ENCODE measurements at places on chromosomes 6 and 20. TPM values are rescaled to one million over a fixed set of nuclear protein-coding genes. Genes with fewer than 3 reads are reported as not detected.
A peak's percentile ranks its signal among the peaks of the same experiment; 100 is the strongest.

ADGRG6 gene
- 0.63 TPM for total RNA-seq

DNA sequence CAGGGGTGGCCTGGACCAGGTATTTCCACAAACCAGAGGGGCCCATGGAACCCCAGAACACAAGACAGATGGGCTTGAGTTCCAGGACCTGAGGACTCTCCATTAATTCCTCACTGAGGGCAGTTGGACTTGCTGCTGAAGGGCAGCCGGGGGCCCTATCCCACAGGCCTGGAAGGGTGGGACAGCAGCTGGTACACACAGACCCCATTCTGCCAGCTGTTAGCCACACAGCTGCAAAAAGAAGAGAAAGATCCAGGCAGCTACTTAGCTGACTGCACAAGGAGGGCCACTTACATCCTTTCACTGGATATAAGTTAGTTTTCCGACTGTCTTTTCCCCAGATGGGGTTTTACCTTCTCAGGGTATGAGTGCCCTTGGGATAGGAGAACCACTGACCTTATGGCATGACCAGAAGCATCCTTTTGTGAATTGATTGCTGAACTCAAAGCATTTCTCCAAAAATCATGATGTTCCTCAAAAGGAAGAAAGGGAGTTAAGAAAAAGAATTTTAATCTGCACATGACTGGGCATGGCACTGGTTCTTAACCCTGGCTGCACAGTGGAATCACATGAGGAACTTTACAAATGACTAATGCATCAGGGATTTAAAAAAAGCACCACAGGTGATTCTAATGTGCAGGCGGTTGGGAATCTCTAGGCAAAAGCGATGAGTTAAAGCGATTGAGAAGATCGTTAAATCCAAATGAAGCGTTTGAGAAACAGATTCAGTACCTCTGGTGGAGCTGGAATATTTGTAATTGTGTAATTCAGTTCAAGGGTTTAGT, 199.4 kb downstream of the TFAP2A start:
- no peak for DNase-seq

GRCh38 chr6:56505512-56506260, 137.0 kb downstream of the DST start:
- DNase-seq, result no peak

DNA sequence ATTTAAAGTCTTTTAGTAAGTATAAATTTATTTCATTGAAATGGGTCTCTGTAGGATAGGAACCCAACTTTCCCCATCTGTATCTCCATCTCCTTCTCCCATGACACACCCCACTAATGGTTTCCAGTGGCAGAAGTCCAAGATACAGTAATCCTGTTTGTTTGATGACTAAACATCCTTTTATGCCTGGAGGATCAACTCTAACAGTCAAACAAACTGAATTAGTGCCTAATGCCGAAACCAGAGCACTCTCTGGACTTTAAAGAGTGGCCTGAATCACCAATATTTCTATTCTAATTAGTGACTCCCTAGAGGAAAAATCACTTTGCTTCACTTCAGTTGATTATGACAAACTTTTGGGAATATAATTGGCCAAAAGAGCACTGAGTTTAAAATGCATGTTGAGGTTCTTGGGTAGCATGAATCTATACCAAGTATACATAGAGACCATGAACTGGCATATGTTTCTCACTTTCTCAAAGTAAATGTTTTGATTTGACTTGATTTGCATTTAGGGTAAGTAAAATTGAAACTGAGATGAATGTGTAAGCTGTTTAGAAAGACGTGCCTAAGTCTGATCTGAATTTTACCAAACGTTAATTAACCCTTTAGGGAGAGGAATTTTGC, 776.4 kb upstream of the NRSN1 start:
- no peak for DNase-seq

DNA sequence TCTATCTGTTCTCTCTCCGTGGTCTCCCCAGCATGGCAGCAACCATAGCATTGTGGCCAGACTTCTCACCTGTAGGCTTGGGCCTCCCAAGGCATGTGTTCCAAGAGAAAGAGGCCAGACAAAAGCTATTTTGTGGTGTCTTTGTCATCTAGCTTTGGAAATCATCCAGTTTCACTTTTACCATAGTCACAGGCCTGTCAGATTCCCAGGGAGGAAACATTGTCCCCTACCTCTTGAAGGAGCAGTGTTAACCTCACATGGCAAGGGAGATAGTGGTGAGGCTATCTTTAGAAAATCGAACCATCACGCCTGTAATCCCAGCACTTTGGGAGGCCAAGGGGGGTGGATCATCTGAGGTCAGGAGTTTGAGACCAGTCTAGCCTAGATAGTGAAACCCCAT, 42.3 kb upstream of the RALGAPA2 start:
- no peak for DNase-seq

- no peak for DNase-seq
Observed at GRCh38 chr6:73078333-73078862, 146.9 kb downstream of the KHDC1L start.

DNA sequence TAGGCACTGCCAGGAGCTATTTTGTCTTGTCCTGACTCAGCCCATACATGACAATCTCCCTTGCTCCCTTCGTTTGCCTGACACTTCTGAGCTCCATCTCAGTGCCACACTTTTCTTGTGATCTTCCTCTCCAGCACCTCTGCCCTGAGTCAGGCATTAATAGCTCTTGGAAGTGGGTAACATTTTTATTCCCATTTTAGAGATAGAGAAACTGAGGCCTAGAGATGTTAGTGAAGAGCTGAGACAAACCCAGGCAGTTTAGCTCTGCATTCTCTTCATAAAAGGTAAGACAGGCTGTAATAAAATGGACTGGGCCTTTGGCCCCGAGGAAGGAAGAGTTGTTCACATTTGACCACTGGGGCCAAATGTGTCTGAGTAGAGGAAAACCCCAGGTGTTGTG, 167.4 kb downstream of the DHX35 start:
- DNase-seq, result no peak

MYH7B gene
- total RNA-seq, result 0.58 TPM

GRCh38 chr6:146981981-146982380, 222.2 kb upstream of the STXBP5 start:
- DNase-seq, result no peak

ANKRD66 gene
- not detected for total RNA-seq

DNA sequence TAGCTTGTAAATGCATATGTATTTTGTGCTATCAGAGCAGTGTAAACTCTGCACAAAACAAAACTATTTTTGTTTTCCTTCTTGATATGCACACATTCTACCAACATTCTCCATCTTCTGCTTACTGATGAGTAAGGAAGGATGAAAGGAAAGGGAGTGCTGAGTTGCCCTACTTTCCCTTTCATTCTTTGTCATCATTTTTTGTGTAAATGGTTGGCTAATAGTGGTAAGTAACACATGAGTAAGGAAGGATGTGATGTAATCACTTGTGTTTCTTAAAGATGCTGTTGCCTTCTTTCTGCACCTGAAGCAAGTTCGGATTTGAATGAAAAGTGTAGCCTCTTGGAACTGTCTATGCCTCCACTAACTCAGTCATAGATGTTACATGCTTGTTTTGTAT, 4.6 kb upstream of the REV3L start:
- no peak for DNase-seq

DNA sequence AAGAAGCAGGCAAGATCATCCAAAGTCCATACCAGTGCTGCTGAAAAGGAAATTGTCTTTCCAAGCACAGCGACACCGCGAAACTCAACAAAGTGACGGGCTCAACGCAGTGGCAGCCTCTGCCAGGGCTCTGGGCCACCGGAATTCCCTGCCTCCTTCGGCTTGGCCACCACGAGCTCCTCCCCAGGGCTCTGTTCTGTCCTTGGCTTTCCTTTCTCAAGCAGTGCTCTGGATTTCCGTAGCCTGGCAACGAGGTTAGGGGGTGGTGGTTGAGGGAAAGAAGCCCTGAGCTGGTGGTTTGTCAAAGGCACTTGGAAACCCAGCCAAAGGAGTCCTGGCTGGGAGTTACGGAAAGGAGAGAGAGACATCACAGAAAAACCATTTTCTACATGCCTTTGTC, 31.2 kb downstream of the PRR18 start:
- DNase-seq, result no peak

GRCh38 chr6:56102216-56102615, 145.2 kb downstream of the COL21A1 start:
- DNase-seq, result no peak

DNA sequence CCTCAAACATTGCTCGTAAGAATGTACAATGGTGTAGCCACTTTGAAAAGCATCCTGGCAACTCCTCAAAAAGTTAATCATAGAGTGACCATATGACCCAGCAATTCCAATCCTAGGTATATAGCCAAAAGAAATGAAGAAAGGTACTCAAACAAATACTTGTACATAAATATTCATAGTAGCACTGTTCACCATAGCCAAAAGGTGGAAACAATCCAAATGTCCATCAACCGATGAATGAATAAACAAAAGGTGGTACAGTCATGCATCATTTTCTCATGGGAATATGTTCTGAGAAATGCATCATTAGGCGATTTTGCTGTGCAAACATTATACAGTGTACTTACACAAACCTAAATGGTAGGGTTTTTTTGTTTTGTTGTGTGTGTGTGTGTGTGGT, 74.4 kb upstream of the TBC1D7 start:
- no peak for DNase-seq

- no peak for DNase-seq
Observed at GRCh38 chr6:13847326-13848050, 33.1 kb upstream of the MCUR1 start.

- DNase-seq, result no peak
Observed at GRCh38 chr6:4732691-4733315, 43.4 kb upstream of the CDYL start.

DNA sequence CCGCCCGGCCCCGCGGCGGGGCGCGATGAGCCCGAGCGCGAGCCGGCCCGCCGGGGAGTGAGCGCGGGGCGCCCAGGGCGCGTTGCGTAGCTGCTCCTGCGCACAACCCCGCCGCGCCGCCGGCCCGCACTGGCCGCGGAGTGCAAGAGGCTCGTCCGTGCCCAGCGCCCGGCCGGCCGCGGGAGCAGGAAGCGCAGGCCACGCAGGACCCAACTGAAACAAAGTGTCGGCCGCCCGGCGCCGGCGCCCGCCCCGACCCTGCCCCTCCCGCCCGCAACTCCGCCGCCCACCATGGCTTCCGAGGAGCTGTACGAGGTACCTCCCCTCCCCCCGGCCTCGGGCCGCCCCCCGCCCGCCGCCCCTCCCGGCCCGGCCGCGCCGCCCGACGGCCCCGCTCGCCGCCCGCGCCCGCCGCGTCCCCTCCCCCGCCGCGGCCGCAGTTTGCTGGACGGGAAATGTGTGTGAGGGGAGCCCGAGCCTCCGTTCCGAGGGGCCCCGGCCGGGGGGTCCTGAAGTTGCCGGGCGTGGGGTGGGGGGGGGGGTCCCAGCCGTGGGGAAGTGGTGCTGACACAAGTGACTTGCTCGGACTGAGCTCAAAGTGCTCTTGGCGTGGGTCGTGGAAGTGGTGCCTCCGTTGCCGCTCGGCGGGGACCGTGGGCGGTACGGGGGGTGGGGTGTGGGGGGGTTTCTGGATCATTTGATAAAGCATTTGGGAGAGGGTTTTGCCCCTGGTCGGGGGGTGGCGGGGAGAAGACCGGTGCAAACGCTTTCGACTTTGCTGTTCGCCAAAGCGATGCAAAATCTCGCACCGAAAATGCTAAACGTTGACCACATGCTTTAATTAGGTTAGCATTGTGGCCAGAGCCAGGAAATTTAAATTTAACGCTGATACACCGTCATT, 539 bp downstream of the CDYL start:
- DNase-seq, result peak; percentile 50

- DNase-seq, result no peak
Observed at GRCh38 chr6:41692730-41693129, 42.7 kb downstream of the TFEB start.

GRCh38 chr6:37005061-37005810, at the start of gene FGD2:
TSS of gene FGD2 (plus strand) at chr6:37005655. CDS start at chr6:37005818, 163 bp downstream.
- DNase-seq, result no peak

- DNase-seq, result no peak
Observed at GRCh38 chr6:113998811-113999210, 27.9 kb upstream of the HDAC2 start.

GRCh38 chr20:60420676-60421229, 462.5 kb downstream of the CDH26 start:
- no peak for DNase-seq

PI3 gene
- not detected for total RNA-seq

DNA sequence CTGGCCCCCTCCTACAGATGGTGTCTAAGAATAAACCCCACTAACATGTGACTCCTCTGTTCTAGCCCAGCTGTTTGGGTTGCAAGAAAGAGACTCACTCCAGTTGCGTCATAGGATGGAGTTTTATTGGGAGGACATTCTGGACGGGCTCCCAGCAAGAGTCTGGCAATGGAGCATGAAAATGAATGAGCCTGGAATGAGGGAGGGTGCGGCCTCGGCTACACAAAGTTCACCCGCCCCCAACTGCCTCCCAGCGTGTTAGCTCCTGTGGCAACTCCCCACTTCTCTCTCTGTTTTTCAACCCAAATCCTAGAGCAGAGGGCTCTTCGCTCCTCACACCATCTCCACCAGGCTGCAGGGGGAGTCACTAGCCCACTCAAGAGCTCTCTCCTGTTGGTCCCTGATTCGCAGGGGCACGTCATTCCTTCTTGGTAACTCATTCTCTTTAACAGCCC, 5.1 kb upstream of the ADAM33 start:
- no peak for DNase-seq

DNA sequence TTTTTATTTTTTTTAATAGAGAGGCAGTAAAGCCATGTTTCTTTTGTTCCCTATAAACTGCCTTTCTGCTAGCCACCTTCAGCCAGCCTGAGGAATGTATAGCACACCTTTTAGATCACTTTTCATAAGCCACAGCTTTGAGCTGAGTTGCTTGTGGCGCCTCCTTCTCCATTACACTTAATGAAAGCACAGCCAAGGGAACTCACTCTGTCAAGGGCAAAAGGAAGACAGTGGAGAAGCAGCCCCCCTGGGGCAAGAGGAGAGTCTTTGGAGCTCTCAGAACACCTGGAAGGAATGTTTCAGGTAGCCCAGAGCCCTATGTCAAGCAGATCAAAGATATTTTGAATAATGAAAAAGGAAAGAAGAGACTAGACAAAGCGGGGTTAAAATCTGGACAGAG, 235.1 kb downstream of the CLIC5 start:
- no peak for DNase-seq

LIME1 gene
- total RNA-seq, result 149 TPM

ACTR5 gene
- 11.9 TPM for total RNA-seq

DNA sequence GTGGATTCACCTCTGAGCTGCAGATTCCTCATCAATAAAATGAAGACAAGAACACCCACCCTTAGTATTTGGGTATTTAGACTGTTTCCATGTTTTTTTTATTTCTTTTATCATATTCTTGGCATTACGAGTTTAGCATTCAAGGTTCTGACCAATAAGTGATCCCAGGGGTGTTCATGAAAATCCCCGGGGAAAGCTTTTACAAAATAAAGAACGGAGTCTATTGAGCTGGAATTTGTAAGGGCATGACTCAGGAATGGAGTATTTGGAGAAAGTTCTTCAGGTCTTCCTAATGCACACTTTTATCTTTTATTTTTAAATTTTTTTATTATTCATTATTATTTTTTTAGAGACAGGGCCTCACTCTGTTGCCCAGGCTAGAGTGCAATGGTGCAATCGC, 19.4 kb upstream of the TOX2 start:
- no peak for DNase-seq

Measured in CD4-positive, alpha-beta T cell (primary cell).